ENCODE measurements at places on chromosomes 12 and 14. TPM values are rescaled to one million over a fixed set of nuclear protein-coding genes. Genes with fewer than 3 reads are reported as not detected.

DNA sequence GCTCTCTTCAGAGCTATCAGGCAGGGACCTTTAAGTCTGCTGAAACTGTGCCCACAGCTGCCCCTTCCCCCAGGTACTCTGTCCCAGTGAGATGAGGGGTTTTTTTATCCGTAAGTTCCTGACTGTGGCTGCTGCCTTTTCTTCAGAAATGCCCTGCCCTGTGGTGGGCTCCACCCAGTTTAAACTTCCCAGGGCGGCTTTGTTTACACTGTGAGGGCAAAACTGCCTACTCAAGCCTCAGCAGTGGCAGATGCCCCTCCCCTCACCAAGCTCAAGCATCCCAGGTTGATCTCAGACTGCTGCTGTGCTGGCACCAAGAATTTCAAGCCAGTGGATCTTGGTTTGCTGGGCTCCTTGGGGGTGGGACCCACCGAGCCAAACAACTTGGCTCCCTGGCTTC is 46.9 kb upstream of the SLC16A7 start:
- no peak for DNase-seq
- H3K27ac ChIP-seq: no peak overlapping the region
- no peak overlapping the region for H3K4me3 ChIP-seq
- no peaks in the 10 kb centered on the region for H3K27me3 ChIP-seq
- no peaks in the 10 kb centered on the region for H3K4me1 ChIP-seq

GRCh38 chr14:35499180-35499579 is 34.8 kb upstream of the INSM2 start:
- no peak overlapping the region for H3K27ac ChIP-seq
- H3K27me3 ChIP-seq: peaks cover 10% of the 10 kb centered on the region
- no peak for DNase-seq
- H3K4me1 ChIP-seq: no peaks in the 10 kb centered on the region

DNA sequence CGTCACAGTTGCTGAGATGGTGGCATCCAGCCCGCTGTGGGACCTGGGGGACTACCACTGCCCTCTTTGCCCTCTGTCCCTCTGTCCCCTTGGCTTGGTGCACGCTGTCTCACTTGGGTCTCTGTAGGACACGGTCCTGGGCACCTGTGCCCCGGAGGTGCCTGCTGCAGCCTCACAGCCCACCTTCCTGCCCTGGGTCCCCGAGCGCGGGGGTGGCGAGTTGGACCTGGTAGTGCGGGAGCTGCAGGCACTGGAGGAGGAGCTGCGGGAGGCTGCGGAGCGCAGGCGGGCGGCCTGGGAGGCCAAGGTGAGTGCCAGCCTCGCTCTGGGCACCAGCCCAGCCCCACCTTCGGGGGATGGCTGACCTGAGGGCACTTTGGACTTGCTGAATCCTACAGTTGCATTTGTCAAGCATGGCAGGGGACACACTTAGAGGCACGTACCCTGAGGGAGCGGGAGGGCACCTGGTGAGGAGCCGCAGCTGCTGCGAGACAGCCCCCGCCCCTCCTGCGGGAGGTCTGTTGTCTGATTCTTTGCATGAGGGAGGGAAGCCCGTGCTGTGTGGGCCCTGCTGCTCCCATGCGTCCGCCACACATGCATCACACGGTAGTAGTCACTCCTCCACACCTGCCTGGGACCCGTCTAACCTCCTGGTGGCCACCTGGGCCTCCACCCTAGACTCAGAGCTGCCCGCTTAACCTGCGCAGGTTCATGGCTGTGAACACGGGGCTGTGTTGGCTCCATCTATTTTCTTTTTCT is 6.8 kb downstream of the TEDC1 start:
- H3K27me3 ChIP-seq: no peaks in the 10 kb centered on the region
- peaks cover under 1% of the 10 kb centered on the region for H3K36me3 ChIP-seq
- no peak for DNase-seq
- peaks cover 4% of the 10 kb centered on the region for H3K4me1 ChIP-seq
- no peak overlapping the region for H3K27ac ChIP-seq
- no peak overlapping the region for H3K4me3 ChIP-seq

DNA sequence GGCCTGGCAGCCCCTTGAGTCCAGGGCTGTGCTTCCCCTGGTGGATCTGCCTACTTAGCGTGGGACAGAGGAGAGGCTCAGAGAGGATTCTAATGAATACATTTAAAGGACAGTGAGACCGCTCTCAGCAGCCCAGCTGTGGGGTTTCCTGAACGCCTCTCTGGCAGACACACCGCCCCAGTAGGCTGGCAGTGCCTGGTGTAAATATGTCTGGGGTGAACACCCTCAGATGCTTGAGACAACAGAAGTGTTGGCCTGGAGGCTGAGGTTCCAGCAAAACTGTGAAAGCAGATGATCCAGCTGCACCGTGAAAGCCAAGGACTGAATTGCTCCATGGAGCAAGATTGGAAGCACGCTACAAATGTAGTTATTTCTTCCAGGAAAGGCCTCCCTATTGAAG is 55.1 kb downstream of the LRRC74A start:
- H3K27ac ChIP-seq: no peak overlapping the region
- no peaks in the 10 kb centered on the region for H3K27me3 ChIP-seq
- H3K4me3 ChIP-seq: no peak overlapping the region

DNA sequence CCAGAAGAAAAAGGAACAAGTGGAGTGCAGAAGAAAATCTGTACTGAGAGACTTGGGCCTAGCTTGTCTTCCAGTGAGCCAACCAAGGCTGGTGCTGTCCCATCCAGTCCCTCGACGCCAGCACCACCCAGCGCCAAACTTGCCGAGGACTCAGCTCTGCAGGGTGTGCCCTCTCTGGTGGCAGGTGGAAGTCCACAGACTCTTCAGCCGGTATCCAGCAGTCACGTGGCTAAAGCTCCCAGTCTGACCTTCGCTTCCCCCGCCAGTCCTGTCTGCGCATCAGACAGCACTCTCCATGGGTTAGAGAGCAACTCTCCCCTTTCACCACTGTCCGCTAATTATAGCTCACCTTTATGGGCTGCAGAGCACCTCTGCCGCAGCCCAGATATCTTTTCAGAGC is 15.6 kb downstream of the CIPC start:
- H3K27me3 ChIP-seq: no peaks in the 10 kb centered on the region
- H3K4me1 ChIP-seq: peaks cover 33% of the 10 kb centered on the region
- no peak for DNase-seq
- no peak overlapping the region for H3K4me3 ChIP-seq

- H3K4me3 ChIP-seq: no peak overlapping the region
- peaks cover 60% of the 10 kb centered on the region for H3K36me3 ChIP-seq
- peaks cover 59% of the 10 kb centered on the region for H3K4me1 ChIP-seq
- H3K27ac ChIP-seq: no peak overlapping the region
- no peak for DNase-seq
Observed at GRCh38 chr12:46360908-46361666, 11.5 kb downstream of the SLC38A2 start.

DNA sequence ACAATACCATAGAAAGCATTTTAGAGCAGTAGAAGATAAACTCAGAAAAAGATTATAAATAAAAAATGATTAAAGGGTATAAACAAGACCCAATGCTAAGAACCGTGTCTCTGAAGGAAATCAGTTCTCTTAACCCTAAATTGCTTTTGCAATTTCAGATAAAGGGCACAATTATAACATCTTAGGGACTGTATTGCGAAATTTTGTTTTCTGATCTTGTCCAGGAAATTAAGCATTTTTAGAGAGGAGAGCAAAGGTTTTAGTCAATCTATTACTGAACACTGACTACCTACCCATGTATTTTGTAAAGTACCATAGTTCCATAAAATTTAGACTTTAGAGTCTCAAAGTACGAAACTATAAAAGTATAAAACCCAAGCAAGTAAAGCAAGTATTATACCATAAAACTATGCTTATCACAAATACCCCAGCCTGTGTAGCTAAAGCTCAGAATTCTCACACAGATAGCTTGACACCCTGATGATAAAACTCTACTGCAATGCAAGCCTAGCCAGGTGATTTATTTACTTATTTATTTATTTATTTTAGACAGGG is 6.8 kb upstream of the CHPT1 start:
- H3K36me3 ChIP-seq: no peaks in the 10 kb centered on the region
- H3K4me3 ChIP-seq: no peak overlapping the region
- no peak for DNase-seq
- H3K27ac ChIP-seq: no peak overlapping the region

DNA sequence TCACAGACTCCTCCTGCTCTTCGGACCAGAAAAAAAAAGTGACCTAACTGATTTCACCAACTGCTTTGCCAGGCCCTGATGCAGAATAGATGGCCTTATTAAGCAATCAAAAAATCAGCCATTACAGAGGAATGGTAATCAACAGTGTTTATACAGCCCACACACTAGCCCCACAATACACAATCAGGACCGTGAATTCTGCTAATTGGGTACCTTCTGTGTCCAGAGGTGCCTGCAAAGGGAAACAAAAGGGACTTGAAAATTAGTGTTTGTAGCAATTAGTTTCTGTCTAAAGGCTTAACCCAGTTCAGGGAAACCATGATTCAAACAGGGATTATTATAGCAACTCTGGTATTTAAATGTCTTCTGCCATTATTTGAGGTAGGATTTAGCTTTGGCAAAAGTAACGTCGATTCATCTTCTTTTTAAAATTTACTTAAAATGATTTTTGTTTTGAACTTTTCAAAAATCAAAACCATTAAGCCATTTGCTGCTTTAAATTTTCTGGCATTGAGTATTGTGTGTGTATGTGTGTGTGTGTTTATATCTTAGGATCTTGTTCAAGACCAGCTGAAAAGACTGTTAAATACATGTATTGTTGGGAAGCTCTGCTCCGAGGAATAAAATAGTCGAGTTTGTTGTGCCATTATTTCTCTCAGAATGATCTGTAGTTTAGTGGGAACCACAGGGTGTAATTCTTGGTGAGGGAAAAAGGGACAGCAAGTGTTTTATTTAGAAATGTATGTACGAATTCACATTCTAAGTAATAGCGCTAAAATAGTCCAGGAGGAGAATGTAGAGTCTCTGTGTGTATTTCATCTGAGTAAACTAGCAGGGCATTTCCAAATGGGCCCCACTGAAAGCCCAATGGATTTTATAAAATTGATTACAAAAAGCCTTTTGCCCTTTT is 156.1 kb downstream of the PTCSC3 start:
- H3K27me3 ChIP-seq: no peaks in the 10 kb centered on the region
- H3K4me3 ChIP-seq: no peak overlapping the region

GRCh38 chr14:62667421-62667914 is 377.8 kb downstream of the KCNH5 start:
- no peak overlapping the region for H3K4me3 ChIP-seq
- no peak overlapping the region for H3K27ac ChIP-seq
- H3K27me3 ChIP-seq: no peaks in the 10 kb centered on the region
- H3K4me1 ChIP-seq: no peaks in the 10 kb centered on the region
- no peaks in the 10 kb centered on the region for H3K36me3 ChIP-seq

- DNase-seq: no peak
- H3K4me3 ChIP-seq: no peak overlapping the region
- no peaks in the 10 kb centered on the region for H3K27me3 ChIP-seq
- peaks cover 50% of the 10 kb centered on the region for H3K4me1 ChIP-seq
- H3K36me3 ChIP-seq: no peaks in the 10 kb centered on the region
Observed at GRCh38 chr12:45774508-45775162, 45.1 kb downstream of the ARID2 start.

- H3K27me3 ChIP-seq: no peaks in the 10 kb centered on the region
- DNase-seq: no peak
- H3K36me3 ChIP-seq: no peaks in the 10 kb centered on the region
- no peak overlapping the region for H3K4me3 ChIP-seq
Observed at GRCh38 chr12:102406033-102406584, 74.3 kb downstream of the IGF1 start.

- H3K27ac ChIP-seq: no peak overlapping the region
- no peaks in the 10 kb centered on the region for H3K27me3 ChIP-seq
- no peaks in the 10 kb centered on the region for H3K36me3 ChIP-seq
- DNase-seq: no peak
Observed at GRCh38 chr12:122691566-122691965, 11.6 kb downstream of the HCAR2 start.

DNA sequence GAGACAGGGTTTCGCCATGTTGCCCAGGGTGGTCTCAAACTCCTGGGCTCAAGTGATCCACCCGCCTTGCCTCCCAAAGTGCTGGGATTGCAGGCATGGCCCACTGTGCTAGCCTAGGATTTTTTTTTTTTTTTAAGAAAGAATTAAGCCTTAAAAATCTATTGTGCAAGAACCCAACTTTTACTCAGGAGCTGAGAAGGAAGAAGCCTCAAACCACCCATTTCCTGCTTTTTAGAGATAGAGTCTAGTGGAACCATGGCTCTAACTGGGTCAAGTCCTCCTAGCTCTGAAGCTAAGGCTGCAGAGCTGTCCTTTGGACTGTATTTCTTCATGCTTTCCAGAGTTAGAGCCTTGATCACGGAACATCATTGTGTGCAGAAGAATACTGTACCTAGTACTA is 1.3 kb upstream of the TSFM start:
- peaks cover 18% of the 10 kb centered on the region for H3K36me3 ChIP-seq
- peaks cover 29% of the 10 kb centered on the region for H3K4me1 ChIP-seq
- no peaks in the 10 kb centered on the region for H3K27me3 ChIP-seq
- DNase-seq: no peak
- H3K27ac ChIP-seq: no peak overlapping the region

GRCh38 chr12:67989184-67989920 is at the start of gene IFNG-AS1:
Gene IFNG-AS1, plus strand, starts transcription at chr12:67989447.
- H3K27ac ChIP-seq: no peak within 1 kb of the TSS
- H3K4me3 ChIP-seq: no peak within 1 kb of the TSS
- no peaks in the 10 kb centered on the region for H3K36me3 ChIP-seq
- no peaks in the 10 kb centered on the region for H3K27me3 ChIP-seq
- no peak for DNase-seq
- no peaks in the 10 kb centered on the region for H3K4me1 ChIP-seq

- H3K36me3 ChIP-seq: no peaks in the 10 kb centered on the region
- DNase-seq: peak; percentile 78
- no peaks in the 10 kb centered on the region for H3K27me3 ChIP-seq
Observed at GRCh38 chr14:96394047-96394815, 2.3 kb downstream of the AK7 start.

DNA sequence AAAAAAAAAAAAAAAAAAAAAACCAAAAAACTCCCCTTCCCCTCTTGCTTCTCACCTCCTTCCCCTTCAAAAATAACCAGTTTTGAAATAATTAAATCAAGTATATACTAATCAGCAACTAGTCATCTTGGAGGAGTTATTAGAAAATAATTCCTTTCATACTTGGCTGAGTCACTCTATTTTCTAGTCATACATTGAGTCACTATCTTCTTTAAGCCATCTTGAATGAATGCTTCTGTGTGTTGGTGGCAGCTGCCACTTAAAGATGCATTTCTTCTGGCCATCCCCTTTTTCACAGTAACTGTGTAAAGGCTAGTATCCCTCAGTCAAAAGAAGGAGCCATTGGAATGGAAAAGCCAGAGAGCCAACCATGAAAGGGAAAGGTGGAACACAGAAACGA is 84.2 kb upstream of the TMEM263 start:
- H3K4me1 ChIP-seq: no peaks in the 10 kb centered on the region
- peaks cover 26% of the 10 kb centered on the region for H3K36me3 ChIP-seq
- H3K4me3 ChIP-seq: no peak overlapping the region
- no peak for DNase-seq

GRCh38 chr14:30559638-30560091 is 707 bp downstream of the G2E3 start:
- H3K27ac ChIP-seq: peak overlapping the region; percentile 82
- H3K27me3 ChIP-seq: no peaks in the 10 kb centered on the region
- DNase-seq: no peak

- no peak overlapping the region for H3K27ac ChIP-seq
- no peak for DNase-seq
- H3K4me1 ChIP-seq: no peaks in the 10 kb centered on the region
- H3K27me3 ChIP-seq: no peaks in the 10 kb centered on the region
- no peak overlapping the region for H3K4me3 ChIP-seq
Observed at GRCh38 chr12:132967736-132968135, 11.6 kb upstream of the ZNF605 start.

PIK3C2G gene
- total RNA-seq: 1.2 TPM

ADAM21 gene
- not detected for total RNA-seq

STON2 gene
- 8.7 TPM for total RNA-seq

FOXN4 gene
- total RNA-seq: not detected

IL26 gene
- total RNA-seq: not detected

FLVCR2 gene
- 6.8 TPM for total RNA-seq

HCAR2 gene
- total RNA-seq: not detected

SMARCC2 gene
- total RNA-seq: 110 TPM

EFS gene
- total RNA-seq: 10.1 TPM

PTGER2 gene
- 5.3 TPM for total RNA-seq

PRH2 gene
- not detected for total RNA-seq

NAV3 gene
- 4.3 TPM for total RNA-seq
